Fibroblast of mammary gland (primary cell): ENCODE measurements at places on chromosomes 1 and 21.

GRCh38 chr1:37073854-37074379 is 39.6 kb upstream of the GRIK3 start:
- DNase-seq = no peak

- DNase-seq = no peak
Measured at GRCh38 chr1:1833456-1833855, 55.2 kb upstream of the NADK start.

DNA sequence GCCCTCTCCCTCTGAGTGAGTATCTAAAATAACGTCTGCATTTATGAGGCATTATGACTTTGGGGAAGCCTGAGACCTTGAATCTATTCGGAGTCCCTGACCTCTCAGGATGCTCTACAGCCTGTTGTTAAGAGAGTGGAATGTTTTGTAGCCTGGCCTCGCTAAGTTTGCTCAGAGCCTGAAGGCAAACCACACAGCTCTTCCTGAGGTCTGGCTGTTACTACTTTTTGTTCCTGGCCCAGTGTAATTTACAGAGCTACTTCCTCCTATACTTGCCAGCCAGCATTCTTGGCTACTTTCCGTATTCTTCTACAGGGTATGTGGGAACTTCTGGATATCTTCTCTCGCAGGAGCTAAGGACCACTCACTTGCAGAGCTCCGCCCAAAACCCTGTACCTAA is 3.6 kb upstream of the ZMYM4 start:
- DNase-seq = peak; percentile 35

DNA sequence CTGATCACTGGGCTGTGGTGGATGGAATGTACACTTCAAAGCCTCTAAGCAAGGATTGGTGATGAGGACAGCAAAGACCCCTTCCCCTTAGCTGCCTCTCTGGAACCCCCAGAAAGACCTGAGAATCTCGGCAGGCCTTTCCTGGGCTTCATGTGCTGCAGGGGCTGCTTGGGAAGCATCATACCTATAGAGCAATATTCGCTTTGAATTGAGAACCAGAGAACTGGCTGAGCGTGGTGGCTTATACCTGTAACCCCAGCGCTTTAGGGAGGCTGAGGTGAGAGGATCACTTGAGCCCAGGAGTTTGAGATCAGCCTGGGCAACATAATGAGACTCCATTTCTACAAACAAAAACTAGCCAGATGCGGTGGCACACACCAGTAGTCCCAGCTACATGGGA is 22.0 kb downstream of the CSF1 start:
- no peak for DNase-seq

DNA sequence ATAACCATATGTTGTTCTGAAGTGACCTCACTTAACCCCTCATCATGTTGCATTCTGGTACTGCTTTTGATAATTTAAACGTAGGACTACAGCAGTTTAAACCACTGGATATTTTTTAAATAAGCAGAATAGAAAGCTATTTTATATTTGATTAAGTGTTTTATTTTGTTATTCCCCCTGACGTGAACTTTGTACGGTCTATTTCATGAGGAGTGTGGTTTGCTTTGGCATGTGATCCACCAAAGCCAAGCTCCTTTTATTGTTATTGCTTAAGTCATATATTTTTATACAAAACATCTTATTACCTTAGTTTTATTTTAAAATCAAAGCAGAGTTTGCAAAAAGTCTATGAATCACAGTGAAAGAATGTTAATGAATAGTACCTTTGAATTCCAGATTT is 101.4 kb upstream of the L1TD1 start:
- DNase-seq = no peak
